ENCODE measurements at places on chromosomes 16 and 17.

DNA sequence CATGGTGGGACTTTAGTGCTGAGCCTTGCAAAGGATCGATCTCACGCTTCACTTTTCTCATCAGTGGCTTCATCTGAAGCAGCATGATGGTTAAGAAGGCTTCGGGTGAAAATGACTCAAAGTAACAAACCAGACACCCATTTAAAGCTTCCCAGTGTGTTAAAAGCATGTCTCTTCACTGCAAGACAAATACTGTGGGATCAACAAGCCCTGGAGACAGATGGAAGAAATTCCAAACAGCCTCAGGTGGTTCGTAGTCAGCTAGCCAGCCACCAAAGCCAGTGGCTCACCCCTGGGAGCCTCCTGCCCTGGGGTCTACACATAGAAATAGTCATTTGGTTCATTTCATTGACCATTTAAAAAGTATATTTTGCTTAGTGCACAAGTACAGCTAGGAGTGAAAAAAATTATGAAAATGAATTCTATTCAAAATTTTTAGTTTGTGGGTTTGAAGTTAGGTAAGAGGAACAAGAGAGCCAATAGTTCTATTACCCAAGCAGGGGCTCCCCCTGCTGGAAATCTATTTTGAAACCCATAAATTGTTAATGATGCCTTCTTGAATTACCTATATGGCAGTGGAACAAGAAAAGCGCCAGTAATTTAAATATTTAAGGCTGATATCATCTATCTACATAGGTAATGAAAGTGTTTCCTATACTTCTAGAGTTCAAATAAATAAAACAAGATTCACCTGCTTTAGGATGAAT lies 51.6 kb downstream of the PMP22 start:
- no peak for DNase-seq

- no peak for DNase-seq
These were observed 7.2 kb downstream of the TMEM94 start for GRCh38 chr17:75463603-75464002.

- DNase-seq, result no peak
These were observed 12.2 kb upstream of the KCNJ2 start for GRCh38 chr17:70157151-70157550.

GRCh38 chr17:50891577-50891989 lies 25.4 kb upstream of the TOB1 start:
- DNase-seq, result no peak
